ENCODE measurements at places on chromosomes 5 and 9.

- DNase-seq: no peak
These were observed 122.1 kb downstream of the WNK2 start for GRCh38 chr9:93306081-93306480.

DNA sequence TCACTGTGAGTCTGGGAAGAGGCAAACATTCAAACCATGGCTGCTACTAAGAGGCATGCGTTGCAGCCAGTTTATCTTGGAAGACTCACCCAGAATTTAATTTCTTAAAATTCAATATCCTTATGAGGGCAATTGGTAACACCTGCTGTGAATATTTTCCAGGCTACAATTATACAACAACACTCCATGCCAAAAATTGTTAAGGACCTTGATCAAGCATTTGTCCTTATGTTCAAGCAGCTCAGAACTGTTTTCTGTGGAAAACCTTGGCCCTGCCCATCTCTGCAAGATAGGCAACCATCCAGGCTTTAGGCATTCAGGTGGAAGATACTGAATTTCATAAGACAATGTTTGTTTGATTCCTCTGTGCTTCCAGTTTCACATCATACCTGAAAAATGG lies 327.8 kb downstream of the FBXL7 start:
- DNase-seq: no peak

- DNase-seq: no peak
These were observed 244.8 kb upstream of the NR4A3 start for GRCh38 chr9:99576876-99577275.

- no peak for DNase-seq
These were observed 500.0 kb upstream of the C9orf72 start for GRCh38 chr9:28073270-28073669.

DNA sequence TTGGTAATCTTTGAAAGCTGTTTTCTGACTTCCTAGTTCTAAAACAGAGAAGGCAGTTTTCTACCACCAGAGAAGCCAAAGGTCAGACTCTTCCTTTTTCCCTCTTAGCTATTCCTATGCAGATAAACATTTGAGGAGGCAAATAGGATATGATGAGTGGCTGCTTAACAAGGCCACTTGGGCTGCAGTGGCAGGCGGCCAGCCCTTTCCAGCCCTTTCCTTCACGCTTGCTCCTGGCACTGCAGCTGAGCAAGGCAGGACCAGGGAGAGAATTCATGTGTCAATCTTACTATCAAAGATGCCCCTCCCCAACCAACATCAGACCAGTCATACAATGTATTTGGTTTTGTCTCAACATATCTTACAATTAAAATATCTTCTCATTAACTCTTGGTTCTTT lies 36.8 kb upstream of the RNF38 start:
- DNase-seq: no peak

GRCh38 chr5:76755779-76756637 lies 40.1 kb downstream of the F2R start:
- DNase-seq: no peak

DNA sequence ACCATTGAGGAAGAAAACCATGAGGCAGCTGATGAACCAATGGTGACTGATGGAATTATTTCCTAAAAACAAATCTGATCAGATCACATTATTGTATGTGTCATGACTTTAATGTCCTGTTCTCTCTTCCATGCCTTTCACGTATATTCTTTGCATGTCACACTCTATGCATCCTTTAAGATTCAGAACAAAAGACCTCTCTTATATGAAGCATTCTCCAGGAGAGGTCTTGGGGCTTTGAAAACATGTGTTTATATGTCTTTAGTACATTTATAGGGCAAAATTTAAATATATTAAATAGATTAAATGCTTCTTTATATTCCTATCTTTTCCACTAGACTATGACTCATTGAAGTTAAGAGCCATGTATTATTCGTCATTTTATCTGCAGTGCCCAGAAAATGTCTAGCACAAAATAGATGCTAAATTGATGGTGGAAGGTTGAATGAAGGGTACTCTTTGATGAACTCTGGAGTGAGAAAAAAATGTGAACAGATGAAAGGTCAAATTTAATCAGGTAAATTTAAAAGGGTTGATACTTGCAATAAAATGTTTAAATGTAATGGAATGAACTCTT lies 196.3 kb downstream of the PSAT1 start:
- no peak for DNase-seq

DNA sequence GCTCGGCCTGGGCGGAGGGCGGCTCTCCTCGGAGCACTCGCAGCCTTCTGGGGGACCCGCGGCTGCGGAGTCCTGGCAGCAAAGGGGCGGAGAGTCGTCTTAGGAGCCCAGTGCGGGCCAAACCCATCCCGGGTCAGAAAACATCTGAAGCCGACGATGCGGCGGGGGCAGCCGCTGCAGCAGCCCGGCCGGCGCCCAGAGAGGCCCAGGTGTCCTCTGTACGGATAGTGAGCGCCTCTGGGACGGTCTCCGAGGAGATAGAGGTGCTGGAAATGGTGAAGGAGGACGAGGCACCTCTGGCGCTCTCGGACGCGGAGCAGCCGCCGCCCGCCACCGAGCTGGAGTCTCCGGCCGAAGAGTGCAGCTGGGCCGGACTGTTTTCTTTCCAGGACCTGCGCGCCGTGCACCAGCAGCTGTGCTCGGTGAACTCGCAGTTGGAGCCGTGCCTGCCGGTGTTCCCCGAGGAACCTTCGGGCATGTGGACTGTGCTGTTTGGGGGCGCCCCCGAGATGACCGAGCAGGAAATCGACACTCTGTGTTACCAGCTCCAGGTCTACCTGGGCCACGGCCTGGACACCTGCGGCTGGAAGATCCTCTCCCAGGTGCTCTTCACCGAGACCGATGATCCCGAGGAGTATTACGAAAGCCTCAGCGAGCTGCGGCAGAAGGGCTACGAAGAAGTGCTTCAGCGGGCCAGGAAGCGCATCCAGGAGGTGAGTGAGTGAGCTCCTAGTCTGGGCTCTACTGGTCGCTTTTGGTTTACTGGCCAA lies 1.2 kb downstream of the JMY start:
- peak; percentile 8 for DNase-seq

- no peak for DNase-seq
These were observed 29.4 kb downstream of the SYK start for GRCh38 chr9:90830977-90831376.

DNA sequence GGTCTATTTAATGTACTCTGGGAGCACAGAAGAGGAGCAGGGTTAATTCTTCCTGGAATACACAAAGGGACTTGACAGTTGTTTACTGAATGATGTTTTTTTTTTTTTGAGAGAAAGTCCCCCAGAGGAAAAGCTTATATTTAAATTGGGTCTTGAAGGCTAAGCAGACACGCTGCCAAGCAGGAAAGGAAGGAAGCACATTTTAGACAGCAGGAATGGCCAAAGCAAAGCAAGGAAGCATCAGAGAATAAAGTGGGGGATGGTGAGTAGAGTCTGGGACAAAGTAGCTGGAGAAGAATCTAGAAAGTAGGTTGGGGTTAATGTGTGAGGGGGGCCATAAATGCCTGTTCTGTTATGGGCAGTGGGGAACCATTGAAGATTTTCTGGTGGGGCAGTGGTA lies 21.5 kb downstream of the ZNF346 start:
- DNase-seq: no peak

GRCh38 chr5:151110992-151111391 lies 30.2 kb upstream of the TNIP1 start:
- no peak for DNase-seq

DNA sequence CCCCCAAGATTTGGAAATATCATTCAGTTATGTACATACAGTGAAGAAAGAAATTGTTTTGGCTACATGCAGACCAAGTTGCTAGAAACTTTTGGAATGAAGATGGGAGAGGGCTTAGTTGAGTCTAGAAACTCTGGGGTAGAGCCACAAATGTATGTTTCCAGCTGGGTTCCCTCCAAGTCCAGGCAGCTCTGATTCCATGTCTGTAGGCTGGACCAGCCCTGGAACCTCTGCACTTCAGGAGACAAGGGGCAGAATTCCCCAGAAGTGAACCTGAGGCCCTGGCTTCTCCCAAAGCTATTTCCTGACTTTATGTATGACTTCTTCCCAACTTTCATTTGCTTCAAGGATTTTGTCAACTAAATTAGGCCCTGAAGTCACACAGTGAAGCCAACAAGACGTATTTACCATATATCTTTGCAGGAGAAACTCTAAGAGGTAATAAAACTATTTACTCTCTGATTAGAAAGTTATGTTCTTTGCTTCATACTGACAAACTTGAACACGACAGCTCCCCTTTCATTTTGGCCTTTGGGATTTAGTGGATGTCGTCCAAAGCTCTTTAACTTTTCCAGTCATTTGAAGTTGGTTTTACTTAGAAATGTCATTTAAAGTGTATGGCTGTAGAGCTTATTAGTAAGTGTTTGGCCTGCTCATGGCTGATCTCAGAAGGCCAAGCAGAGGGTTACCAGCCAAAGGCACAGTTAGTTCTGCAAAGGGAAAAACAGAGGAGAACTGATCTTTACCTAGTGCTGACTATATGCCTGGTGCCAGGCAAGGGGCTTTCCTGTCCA lies 152.0 kb upstream of the SLC28A3 start:
- no peak for DNase-seq

GRCh38 chr5:135743705-135744411 lies 90.6 kb upstream of the SLC25A48 start:
- DNase-seq: no peak

- DNase-seq: no peak
These were observed 42.8 kb downstream of the RASGEF1C start for GRCh38 chr5:180166176-180166575.

DNA sequence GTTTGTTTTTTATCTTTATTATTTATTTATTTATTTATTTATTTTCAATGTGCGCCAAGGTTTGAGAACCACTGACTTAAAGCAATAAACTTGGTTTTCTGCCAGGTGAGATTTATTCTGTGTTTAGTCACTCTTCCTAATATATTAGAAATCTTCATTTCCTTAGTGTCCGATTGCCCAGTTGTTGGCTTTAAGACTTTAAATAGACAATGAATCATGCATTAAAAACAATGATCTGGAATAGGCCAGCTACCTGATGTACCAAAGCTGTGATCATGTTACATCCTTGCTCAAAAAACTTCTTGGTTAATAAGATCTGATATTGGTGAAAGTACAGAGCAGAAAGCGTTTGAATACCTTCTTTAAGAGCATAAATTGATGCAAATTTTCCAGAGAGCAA lies 52.1 kb upstream of the ERBIN start:
- DNase-seq: no peak

DNA sequence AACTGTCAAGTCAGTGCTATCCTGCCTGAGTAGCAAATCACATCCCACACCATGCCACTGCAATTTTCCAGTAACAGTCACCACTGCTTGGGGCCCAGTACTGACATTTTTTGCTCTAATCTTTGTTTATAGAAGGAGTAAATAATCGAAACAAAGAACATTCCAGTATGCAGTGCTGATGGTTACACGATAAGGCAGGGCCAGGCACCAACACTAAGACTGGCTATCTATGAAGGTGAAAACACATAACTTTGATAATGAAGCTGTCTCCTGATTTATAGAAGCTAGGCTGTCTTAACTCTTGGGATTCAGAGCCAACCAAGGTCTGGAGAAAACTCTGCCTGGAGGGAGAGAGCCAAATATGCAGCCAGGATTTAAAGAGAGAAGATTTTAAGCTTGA lies 365.3 kb downstream of the BNC2 start:
- no peak for DNase-seq

GRCh38 chr5:180129291-180130190 lies 58.0 kb upstream of the RNF130 start:
- DNase-seq: no peak

GRCh38 chr5:113317636-113318035 lies 117.2 kb downstream of the TSSK1B start:
- DNase-seq: no peak

GRCh38 chr5:138282920-138283742 lies 8.7 kb upstream of the GFRA3 start:
- no peak for DNase-seq

All from stimulated activated CD4-positive, alpha-beta T cell treated with anti-CD3 and anti-CD28 coated beads, Interleukin-4, amount 100 ng/mL, for 4 hours (primary cell).